ENCODE measurements at places on chromosomes 3 and 15.

DNA sequence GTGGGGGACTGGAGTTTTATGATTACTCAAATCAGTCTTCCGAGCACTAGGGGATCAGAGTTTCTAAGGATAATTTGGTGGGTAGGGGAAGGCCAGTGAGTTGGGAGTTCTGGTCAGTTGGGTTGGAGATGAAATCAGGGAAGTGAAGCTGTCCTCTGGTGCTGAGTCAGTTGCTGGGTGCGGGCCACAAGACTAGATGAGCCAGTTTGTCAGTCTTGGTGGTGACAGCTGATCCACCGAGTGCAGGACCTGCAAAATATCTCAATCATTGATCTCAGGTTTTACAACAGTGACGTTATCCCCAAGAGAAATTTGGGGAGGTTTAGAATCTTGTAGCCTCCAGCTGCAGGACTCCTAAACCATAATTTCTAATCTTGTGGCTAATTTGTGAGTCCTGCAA lies 249.4 kb downstream of the FAM43A start:
- no peak for DNase-seq

DNA sequence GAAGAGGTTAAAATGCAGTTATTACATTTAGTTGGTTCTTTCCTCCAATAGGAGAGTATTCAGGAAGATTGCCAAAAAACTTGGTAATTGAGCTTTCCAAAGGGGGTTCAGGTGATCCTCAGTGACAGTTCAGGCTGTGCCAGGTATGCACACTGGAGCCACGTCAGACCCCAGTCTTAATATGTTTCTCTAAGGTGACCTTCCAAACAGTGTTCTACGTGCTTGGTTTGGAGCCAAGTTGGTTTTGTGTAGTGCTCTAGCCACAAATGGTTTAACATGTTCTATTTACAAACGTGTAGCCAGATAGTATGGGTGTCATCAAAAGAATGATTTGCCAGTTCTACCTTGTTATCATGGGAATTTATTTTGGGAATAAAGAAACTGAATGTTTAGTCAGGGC lies 21.0 kb downstream of the CTDSPL start:
- DNase-seq, result no peak

GRCh38 chr15:90174140-90174875 lies 26.8 kb upstream of the SEMA4B start:
- no peak for DNase-seq

DNA sequence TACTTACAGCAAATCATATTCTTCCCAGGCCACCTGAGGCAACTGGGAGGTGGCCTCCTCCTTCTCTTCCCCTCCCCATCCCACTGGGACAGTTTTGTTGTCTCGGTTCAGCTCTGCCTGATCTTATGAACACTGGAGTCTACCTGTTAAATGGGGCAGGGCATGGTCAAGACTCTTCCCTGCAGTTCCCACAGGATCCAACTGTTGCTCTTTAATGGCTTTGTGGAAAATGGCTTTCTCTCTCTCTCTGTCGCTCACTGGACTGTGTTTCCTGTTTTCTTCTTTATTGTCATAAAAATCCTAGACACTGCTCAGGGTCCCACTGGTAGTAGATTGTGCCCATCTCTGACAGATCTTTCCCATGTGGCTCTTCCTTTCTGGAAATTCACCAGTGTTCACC lies 40.2 kb downstream of the SLC27A2 start:
- DNase-seq, result no peak

All from activated T-cell treated with anti-CD3 and anti-CD28 coated beads, Interleukin-2, amount 50 U/mL, for 1 hour (primary cell).